ENCODE measurements at places on chromosomes 5 and 9.

DNA sequence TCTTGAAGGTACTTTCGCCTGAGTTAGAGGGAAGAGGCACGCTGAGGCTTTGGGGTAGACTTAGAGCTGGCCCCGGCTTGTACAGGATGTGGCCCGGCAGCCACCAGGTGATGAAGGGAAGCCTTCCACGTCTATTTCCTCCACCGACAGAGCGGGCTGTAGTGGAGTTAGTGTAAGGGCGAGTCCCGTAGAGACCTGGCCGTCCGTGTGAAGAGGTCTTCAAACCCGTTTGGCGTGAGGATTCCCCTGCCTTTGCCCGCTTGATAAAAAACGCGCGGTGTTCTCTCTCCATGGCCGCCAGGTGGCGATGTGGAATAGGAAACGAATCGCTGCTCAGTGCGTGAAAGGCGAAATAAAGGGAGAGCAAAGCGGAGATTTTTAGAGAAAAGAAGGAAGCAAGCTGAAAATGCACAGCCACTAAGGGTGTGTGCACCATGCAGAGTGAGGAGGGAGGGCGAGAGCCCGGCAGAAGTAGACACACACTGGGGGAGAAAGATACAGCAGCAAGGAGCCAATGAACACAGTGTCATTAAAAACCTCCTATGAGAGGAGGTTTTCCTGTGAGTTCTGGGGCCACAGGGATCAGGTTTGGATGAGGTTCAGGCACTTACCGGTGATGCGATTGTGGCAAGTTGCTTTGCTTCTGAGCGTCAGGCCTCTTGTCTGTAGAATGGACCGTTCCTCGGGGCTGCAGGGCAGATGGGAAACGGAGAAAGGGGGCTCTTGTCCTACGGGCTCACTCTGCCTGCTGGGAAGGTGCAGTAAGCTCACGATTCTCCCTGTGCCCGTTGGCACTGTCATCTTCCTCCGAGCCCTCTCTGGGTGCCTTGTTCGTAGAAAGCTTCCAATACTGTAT is 34.2 kb downstream of the STC2 start:
- peak; percentile 67 for DNase-seq

GRCh38 chr5:19660679-19661078 is 327.3 kb downstream of the CDH18 start:
- DNase-seq = no peak

- DNase-seq = peak; percentile 18
Observed at GRCh38 chr5:40572937-40573336, 106.8 kb upstream of the PTGER4 start.

GRCh38 chr9:89461265-89461664 is 36.6 kb downstream of the SEMA4D start:
- no peak for DNase-seq

- no peak for DNase-seq
Observed at GRCh38 chr5:80754900-80755299, 100.1 kb upstream of the DHFR start.

- peak; percentile 37 for DNase-seq
Observed at GRCh38 chr5:149775785-149776184, 45.7 kb downstream of the PPARGC1B start.

DNA sequence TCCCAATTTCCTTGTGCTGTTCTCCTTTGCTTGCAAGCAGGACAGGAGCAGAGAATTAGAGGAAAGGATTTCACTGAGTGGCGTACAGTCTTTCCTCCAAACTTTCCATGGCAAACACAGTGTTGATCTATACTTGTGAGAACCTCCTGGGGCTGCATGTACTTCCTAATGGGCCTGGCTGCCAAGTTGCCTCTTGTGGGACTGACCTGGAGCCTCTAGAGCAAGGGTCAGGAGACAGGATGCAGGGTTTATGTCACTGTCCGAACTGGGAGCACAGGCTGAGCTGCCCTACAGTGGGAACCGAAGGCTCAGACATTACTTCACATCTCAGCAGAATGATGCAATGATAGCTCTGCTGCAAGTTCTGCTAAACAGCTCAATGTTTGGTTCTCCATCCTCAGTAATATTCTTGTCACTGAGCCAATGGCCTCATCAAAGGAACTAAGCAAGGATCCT is 102.3 kb downstream of the ENC1 start:
- DNase-seq = peak; percentile 21

- DNase-seq = peak; percentile 1
Observed at GRCh38 chr9:81183761-81184160, 505.6 kb downstream of the TLE1 start.

GRCh38 chr5:179700401-179700918 is 1.7 kb downstream of the CANX start:
- DNase-seq = no peak

- peak; percentile 10 for DNase-seq
Observed at GRCh38 chr9:113978725-113979342, 99.3 kb downstream of the AMBP start.

GRCh38 chr5:179967489-179967888 is 59.8 kb upstream of the TBC1D9B start:
- DNase-seq = no peak

DNA sequence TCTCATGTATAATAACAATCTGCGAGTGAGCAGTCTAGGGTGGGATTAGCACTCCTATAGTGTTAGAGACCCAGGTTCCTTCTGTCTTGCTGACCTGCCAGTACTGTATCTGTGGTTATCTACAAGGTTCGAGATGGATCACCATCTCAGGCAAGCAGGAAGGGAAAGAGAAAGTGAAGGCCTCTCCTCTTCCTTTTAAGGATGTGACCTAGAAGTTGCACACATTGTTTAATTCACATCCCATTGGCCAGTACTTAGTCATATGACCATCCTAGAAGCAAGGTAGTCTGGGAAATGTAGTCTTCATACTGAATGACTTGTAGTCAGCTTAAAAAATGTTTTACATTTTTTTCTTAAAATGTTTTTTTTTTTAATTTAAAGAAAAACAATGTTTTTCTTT is 168.6 kb downstream of the CARTPT start:
- DNase-seq = peak; percentile 85

DNA sequence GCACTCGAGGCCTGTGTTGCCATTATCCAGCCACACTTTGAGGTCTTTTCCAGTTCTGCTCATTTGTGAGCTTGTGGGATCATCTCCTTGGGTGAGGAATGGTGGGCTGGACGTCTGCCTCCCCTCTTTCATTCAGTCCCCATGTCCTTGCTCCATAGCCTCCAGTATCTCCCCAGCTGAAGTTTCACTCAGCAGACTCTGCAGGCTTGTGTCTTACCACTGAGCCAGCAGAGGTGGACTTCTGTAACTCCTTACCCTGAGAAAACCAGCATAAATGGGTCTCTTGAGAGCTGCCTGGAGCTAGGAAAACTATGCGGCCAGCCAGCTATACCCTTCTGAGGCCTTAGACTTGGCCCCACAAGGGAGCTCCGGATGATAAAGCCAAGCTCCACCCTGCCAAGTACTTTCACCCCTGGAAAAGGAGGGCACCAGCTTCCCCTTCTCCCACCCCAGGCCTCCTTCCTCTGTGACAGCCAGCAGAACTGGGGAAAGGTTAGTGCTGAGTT is 12.2 kb downstream of the IRF1 start:
- no peak for DNase-seq

GRCh38 chr5:72525816-72526215 is 18.6 kb upstream of the ZNF366 start:
- DNase-seq = peak; percentile 92

GRCh38 chr5:144462577-144462976 is 291.9 kb downstream of the KCTD16 start:
- no peak for DNase-seq

DNA sequence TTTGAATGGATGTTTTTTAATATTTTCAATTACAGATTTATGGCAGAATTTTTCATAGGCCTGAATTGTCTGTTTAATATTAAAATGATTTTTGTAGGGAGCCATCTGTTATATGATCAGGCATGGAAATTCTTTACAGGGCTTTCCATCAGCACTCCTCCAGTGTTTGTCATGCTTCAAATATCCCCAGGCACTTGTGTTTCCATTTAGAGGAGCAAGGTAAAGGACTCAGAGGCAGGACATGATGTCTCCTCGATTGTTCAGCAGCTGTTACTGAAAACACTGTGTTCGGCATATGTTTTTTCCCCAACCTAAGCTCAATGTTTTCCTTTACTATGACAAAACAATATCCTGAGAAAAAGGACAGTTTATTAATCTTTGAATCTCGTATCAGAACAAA is 172.3 kb upstream of the RFX3 start:
- DNase-seq = no peak

DNA sequence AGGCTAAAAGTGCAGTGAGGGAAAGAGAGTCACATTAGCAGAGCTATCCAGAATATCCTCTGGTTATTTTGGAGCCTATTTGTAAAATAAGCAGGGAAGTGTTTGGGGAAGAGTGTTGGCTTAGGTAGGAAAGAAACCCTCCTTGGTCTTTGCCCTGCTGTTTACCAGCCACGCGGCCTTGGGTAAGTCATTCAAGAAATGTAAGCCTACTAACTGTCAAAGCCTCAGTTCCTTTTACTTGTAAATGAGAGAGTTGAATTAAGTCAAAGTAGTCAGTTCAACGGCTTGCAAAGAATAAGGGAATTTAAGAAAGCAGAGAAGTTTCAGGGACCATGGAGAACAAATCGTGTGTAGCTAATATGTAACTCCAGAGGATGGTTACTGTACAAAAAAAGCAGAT is 75.8 kb upstream of the TNC start:
- DNase-seq = no peak

GRCh38 chr5:142900927-142901326 is 130.8 kb downstream of the ARHGAP26 start:
- peak; percentile 63 for DNase-seq

- DNase-seq = no peak
Observed at GRCh38 chr5:124825250-124825982, 79.0 kb upstream of the ZNF608 start.

DNA sequence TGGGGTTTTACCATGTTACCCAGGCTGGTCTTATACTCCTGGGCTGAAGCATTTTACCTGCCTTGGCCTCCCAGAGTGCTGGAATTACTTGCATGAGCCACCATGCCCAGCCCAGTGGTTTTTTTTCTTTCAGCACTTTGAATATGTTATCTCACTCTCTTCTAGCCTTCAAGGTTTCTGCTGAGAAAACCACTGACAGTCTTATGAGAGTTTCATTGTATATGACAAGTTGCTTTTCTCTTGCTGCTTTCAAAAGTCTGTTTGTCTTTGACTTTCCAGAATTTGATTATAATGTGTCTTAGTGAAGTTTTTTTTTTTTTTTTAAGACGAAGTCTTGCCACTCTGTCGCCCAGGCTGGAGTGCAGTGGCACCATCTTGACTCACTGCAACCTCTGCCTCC is 43.1 kb upstream of the BNIP1 start:
- DNase-seq = no peak

DNA sequence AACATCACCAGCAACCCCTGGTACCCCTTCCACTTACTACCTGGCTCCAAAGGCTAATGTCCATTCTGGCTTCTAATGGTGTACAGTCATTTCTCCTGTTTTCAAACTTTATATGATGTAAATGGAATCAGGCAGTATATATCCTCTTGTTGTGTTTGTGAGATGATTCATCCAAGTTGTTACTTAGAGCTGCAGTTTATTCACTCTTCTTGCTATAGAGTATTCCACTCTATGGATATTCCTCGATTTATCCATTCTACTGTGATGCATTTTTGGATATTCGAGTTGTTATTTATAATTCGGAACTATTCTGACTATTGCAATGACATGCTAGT is 32.4 kb downstream of the IRF1 start:
- DNase-seq = peak; percentile 64

GRCh38 chr9:98707166-98708102 is 1.3 kb downstream of the GABBR2 start:
- DNase-seq = peak; percentile 50

DNA sequence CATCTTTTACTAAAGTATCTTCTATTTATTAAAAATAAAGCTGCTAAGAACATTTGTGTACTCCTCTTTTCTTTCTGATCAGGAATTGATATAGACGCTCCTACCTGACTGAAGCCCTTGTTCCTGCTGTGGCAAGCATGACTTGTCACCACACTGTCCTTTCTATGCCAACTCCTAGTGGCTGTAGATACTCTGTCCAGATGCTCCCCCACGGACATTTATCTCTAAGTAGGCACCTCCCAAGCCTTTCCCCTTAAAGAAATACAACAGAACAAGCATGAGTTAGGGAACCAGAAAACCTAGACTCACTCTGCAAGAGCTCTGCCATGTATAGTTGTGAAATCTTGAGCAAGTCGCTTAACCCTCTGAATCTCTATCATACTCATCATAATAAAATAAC is 53.2 kb downstream of the FAM114A2 start:
- DNase-seq = no peak

DNA sequence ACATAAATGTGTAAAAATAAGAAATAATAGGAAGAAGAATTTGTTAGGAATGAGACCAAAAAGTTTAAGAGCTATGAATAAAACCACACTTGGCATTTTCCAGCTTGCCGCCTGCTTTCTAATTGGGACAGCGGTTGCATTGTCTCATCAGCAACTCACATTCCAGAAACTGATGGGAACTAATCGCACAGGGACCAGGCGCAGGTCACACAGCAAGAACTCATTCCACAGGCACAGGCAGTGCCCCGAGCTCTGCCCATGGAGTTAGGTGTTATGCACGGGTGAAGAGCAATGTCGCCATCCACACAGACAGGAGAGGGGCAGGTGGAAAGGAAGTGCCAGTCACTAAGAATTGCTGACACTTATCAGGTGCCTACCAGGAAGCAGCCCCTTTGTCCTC is 279.9 kb downstream of the NSG2 start:
- no peak for DNase-seq

- no peak for DNase-seq
Observed at GRCh38 chr9:127720031-127720864, 4.4 kb downstream of the TTC16 start.

DNA sequence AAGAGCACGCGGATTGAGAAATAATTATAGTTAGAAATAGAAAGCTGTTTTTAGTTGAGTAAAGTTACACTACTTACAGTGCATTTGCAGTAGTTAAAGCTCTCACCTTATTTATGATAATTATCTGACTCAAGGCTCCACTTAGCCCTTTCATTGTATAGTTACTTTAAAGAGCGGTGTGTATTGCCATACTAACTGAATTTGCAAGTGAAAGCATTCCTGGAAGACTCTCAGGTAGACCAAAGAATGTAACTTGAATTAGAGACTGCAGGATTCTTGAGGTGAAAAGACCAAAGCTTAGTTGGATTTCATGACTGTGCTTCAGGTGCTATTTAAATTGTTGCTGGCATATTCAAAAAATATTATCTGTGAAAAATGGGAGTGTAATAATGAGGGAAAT is 4.2 kb upstream of the RASA1 start:
- no peak for DNase-seq
